ENCODE measurements at places on chromosomes 7 and 10. TPM values are rescaled to one million over a fixed set of nuclear protein-coding genes. Genes with fewer than 3 reads are reported as not detected.

- H3K27me3 ChIP-seq = no peaks in the 10 kb centered on the region
- H3K36me3 ChIP-seq = no peaks in the 10 kb centered on the region
- H3K27ac ChIP-seq = no peak overlapping the region
- H3K4me1 ChIP-seq = no peaks in the 10 kb centered on the region
These were observed 180.3 kb upstream of the MEOX2 start for GRCh38 chr7:15866753-15867152.

DNA sequence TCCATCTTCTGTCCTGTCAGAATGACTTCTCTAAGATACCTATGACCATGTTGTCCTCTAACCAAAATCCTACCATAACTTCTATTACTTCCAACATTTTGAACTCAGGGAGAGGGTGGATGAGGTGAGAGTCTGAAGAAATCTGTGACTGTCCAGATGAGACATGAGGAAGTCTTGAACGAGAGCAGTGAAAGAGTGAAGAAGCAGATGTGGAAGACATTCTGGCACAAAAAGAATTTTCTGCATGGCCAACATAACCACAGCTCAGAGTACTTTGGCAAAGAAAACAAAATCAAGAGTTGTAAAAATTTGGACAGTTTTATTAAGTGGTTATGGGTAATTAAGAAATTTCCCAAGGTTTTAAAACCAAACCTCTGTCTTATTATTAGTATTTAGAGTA is 141.6 kb downstream of the CPEB3 start:
- peaks cover 8% of the 10 kb centered on the region for H3K4me1 ChIP-seq
- no peak overlapping the region for H3K27ac ChIP-seq
- no peaks in the 10 kb centered on the region for H3K36me3 ChIP-seq
- no peak for DNase-seq
- no peaks in the 10 kb centered on the region for H3K27me3 ChIP-seq
- H3K4me3 ChIP-seq = no peak overlapping the region

Gene ZNF804B
- total RNA-seq = not detected

Gene TFPI2
- total RNA-seq = not detected

GRCh38 chr7:150947241-150947745 is 30.8 kb downstream of the KCNH2 start:
- peaks cover 9% of the 10 kb centered on the region for H3K4me1 ChIP-seq
- no peaks in the 10 kb centered on the region for H3K36me3 ChIP-seq
- DNase-seq = no peak
- H3K27ac ChIP-seq = no peak overlapping the region

Measured in activated CD8-positive, alpha-beta T cell treated with anti-CD3 and anti-CD28 coated beads for 36 hours (primary cell).